ENCODE measurements at places on chromosomes 11 and 22. TPM values are rescaled to one million over a fixed set of nuclear protein-coding genes. Genes with fewer than 3 reads are reported as not detected.

DNA sequence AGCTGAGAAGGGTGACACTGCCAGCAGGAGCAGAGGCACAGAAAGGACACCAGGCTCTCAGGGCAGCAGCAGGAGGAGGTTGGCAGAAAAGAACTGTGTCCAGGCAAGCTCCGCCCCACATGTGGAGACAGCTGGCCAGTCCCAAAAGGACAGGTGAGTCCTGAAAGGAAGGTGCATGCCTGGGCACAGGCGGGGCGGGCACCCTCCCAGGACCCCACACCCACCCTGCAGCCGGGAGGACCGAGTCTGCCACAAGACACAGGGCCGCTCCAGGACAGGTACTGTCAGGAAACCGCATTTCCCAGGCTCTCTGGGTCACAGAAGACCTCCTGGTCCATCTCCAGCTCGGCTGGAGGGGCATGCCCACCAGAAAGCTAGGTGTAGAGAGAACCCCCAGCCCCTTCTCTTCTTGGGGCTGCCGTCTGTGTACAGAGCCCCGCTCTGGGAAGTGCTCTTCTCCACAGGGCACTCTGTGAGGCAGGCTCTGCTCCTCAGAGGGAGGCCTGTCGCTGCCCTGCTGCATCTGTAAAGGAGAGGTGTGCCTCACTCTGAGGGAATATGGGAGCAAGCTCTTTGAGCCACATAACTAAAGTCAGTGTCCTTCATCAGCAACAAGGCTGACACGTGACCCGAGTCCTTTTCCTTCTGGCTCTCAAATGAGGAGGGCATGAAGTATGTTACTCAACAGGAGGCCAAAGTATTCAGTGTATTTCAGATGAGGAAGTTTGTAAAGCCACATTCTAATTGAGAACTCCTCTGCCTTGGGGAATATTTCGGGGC, 50.5 kb downstream of the CLTCL1 start:
- no peak for DNase-seq

Gene BTG4
- not detected for total RNA-seq

Gene PRODH
- total RNA-seq: 2.2 TPM

GRCh38 chr22:37669586-37669985, 5.8 kb upstream of the LGALS1 start:
- DNase-seq: no peak

GRCh38 chr22:23529166-23530103, 50.7 kb downstream of the IGLL1 start:
- DNase-seq: no peak

- DNase-seq: no peak
Observed at GRCh38 chr11:47259232-47259977, 1.6 kb downstream of the NR1H3 start.

DNA sequence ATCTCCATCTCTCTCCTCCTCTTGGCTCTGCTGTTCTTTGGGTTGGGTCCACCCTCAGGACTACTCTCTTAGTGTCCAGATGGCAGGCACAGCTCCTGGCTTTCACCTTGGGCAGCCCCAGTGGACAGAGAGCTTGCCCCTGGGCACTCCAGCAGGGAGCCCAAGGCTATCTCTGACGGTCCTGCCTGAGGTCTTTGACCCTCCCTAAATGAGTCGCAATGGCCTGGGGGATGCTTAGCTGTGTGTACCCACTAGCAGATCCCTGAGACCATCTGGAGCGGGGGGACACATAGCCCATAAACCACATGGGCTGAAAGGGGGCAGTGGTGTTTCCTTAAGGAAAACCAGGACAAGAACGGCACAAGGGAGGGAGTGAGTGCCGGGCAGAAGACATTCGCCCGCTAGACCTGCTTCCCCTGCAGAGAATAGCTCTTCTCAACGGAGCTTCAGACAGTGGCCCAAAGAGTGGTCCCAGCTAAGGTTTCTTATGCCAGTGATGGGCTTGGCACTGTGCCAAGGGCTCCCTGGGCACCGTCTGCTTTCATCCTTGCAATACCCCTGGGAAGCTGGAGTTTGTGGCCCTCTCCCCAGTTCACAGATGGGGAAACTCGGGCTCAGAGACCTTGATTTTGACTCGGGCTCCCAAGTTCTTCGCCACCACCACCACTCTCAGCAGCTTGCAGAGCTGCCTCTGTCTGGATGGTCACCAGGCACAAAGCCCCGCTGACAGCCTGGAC, 53.9 kb upstream of the ANO1 start:
- peak; percentile 37 for DNase-seq

Gene ESAM
- total RNA-seq: 14.7 TPM

- no peak for DNase-seq
Observed at GRCh38 chr11:44404301-44404700, 94.4 kb upstream of the ALX4 start.

GRCh38 chr11:120941000-120941399, 82.9 kb upstream of the TBCEL start:
- DNase-seq: no peak

Gene HIKESHI
- 14.2 TPM for total RNA-seq

Gene OR8H3
- not detected for total RNA-seq

DNA sequence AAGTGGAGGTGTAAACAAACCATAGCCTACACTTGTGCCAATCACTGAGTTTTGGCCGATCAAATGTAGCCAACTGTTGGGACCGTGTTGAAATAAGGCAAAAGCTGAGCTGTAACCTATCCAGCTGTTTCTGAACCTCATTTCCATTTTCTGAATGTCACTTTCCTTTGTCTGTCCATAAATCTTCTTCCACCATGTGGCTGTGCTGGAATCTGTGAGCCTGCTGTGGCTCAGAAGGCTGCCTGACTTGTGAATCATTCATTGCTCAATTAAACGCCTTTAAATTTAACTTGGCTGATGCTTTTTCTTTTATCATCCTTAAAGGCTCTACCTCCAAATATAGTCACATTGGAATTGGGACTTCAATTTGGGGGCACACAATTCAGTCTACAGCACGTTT, 203.1 kb upstream of the MPPED2 start:
- DNase-seq: no peak

Gene GSTT2B
- 2.4 TPM for total RNA-seq

Gene FAM118A
- 43.0 TPM for total RNA-seq

DNA sequence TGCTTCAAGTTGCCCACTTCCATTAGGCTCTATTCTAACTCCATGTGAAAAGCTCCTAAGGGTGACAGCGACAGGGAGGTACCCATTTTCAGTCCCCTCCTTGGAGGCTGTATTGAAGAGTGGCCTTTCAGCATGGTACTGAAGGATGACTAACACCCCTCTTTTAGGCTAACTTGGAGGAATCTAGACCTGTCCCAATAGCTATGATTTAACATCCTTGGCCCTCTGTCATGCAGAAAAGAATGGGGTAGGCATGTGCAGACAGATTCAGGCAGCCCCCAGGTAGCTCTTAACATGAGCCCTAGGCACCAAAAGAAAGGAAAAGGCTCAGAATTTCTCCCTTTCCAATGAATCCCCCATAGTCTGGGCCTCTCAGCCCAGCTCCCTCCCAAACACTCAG, 89.3 kb upstream of the AMOTL1 start:
- no peak for DNase-seq

- DNase-seq: no peak
Observed at GRCh38 chr22:30861688-30862552, 106.7 kb downstream of the MORC2 start.

DNA sequence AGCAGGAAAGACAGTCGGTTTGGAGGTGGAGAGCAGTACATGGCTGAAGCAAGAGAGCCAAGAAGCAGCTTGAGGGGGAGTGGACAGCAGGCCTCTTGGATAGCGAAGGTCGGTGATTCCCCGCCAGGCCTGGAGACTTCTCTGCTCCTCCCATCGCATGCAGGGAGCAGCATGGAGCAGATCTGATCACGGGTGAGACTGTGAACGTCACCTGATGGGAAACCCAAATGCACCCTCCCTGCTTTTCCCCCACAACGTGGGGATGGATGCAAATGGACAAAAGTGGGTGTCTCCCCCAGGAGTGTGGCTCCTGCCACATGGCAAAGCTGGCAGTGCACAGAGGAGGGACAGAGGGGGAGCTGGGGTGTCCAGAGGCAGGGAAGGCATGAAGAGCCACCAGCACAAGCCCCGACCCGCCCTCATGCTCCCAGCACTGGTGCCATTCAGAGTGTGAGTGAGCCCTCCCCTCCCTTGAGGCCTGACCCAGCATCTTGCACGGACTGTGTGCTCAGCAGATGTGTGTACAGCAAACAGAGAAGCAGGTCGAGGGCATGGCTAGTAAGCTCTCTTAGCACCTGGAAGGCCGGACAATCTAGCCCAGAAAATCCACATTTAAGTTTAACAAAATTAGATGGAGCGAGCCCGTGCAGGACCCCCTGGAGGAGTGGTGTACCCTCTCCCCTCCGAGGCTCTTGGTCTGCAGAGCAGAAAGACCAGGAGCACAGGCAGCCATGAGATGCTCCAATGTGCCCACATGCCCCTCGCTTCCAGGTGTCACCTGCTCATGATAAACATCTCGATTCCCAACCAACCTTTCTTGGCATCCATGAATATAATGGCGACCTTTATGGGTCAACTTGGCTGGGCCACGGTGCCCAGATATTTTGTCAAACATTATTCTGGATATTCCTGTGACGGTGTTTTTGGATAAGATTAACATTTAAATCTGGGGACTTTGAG, 661.7 kb downstream of the TBC1D22A start:
- no peak for DNase-seq

GRCh38 chr22:35209203-35209602, 48.1 kb upstream of the HMGXB4 start:
- DNase-seq: no peak

Gene EXPH5
- total RNA-seq: 9.7 TPM

Gene RASSF10
- not detected for total RNA-seq

GRCh38 chr22:42915980-42916765, 59.1 kb upstream of the ARFGAP3 start:
- no peak for DNase-seq

Gene MPZL3
- total RNA-seq: 3.6 TPM

- peak; percentile 45 for DNase-seq
Observed at GRCh38 chr22:41780746-41781505, 19.6 kb upstream of the CCDC134 start.

Gene BCO2
- total RNA-seq: 113 TPM

DNA sequence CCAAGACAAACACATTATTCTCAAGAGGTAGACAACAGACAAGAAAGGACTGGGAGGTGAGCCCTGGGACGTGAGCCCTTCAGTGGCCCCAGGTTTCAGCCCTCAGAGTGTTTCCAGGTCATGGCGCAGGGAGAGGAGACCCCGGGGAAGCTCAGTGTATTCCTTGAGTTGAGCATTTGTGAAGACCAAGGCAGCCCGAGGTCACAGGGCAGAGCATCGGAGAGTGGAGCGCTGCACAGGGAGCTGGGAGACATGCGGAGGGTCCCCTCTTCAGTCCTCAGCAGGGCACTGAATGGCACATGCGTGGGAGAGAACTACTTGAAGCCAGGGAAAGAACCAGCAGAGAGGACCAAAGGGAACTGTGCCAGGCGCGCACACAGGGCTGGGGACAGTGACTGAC, 11.7 kb downstream of the KRTAP5-6 start:
- DNase-seq: peak; percentile 23

DNA sequence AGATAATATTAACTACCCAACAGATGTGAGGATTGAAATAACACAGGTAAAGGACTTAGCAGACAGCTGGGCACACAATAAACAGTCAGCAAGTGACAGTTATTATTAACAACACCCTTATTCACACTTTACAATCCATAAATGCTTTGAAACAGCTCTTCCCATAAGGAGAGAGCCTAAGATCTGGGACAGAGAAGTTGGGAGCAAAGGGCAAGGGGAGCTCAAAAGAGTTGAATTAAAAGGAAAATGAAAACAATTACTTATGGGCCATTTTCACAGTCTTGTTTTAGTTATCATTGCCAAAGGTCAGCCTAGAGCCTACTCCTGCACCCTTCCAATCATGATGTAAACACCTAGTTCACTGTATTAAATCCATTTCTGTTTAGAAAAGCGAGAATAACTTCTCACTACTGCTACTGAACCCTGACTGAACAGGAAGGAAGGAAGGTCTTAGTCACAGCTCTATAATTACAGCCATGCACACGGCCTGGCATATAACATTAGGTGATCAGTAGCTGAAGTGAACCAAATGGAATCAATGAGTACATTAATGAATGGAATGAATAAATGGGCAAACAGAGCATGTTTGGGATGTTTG, 111.3 kb downstream of the PLEKHA7 start:
- no peak for DNase-seq

DNA sequence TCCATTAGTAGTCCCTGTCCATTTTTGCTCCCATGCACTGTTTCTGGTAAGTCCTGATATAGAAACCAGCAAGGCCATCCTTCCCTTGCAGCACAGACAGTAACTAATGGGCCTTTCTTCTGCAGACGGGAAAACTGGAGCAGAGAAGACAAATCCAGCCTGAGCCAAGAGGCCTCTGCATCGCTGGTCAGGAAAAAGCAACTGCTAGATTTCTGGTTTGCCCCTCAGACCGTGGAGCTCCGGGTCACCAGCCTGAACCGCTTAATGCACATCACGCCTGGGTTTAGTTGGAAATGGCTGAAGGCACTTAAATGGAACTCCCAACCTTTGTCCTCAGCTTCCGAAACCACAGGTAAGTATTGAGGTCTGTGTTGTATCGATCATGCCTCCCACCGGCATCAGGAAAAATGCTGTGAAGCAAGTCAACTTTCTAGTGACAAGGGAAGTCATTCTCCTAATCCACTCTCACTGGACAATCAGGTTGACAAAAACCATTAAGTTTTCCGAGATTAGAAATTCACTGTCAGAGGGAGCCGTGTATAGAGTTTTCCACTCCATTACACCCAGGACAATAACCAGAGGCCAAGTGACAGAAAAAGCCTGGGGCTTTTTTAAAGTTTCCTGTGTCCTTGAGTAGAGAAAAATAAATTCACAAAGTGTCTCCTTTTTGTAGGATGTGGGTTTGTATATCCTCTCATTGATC, 14.8 kb upstream of the LMO2 start:
- DNase-seq: no peak

Data from right lobe of liver (tissue), 6 donors.